ENCODE measurements at places on chromosomes 12 and 14. TPM values are rescaled to one million over a fixed set of nuclear protein-coding genes. Genes with fewer than 3 reads are reported as not detected.

AQP5 gene
- not detected for total RNA-seq

OTOGL gene
- total RNA-seq, result 1.4 TPM

DNA sequence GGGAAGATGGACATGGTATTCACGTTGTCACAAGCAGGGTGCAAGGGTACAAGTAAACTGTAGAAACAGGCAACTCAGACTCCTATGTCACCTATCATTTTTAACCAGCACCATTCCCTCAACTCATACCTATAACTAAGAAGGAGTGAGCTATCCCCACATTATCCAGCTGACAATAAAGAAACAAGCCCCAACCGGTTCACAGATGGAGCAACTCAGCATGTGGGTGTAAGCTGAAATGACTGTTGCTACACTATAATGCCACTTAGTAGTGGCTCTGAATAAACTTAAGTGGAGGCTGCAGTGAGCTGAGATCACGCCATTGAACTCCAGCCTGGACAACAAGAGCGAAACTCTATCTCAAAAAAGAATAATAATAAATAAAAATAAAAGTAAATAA is 829.5 kb upstream of the MDGA2 start:
- no peak for DNase-seq

DNA sequence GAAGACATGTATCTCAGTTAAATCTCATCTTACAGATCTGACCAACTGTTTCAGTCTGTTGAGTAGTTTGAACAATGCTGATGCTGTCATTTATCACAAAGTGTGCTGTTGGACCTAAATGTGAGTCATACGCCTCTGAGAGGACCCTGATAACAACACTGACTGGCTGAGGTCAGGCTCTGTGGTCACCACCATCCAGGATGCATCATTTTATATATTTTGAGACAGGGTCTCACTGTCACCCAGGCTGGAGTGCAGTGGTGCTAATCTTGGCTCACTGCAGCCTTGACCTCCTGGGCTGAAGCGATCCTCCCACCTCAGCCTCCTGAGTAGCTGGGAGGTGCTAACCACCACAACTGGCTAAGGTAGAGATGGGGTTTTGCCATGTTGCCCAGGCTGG is 181.0 kb upstream of the RGS6 start:
- peak; percentile 51 for DNase-seq

DNA sequence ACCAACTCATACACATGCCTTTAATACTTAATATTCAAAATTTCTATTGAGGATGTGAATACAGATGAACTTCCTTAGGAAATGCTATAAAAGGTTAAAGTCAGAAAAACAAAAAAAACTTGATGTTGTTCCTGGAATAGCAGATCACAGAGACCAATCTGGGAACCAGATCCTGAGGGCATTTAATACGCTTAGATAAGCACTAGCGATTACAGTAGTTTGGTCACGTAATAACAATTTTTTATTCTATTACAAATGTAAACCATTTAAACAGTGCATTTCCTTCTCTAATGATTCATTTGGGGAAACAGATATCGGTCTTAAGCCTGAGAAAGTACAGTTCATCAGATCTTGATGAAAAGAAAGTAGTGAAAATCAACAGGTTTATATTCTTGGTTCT is 30.8 kb upstream of the ABCC9 start:
- DNase-seq, result no peak

DNA sequence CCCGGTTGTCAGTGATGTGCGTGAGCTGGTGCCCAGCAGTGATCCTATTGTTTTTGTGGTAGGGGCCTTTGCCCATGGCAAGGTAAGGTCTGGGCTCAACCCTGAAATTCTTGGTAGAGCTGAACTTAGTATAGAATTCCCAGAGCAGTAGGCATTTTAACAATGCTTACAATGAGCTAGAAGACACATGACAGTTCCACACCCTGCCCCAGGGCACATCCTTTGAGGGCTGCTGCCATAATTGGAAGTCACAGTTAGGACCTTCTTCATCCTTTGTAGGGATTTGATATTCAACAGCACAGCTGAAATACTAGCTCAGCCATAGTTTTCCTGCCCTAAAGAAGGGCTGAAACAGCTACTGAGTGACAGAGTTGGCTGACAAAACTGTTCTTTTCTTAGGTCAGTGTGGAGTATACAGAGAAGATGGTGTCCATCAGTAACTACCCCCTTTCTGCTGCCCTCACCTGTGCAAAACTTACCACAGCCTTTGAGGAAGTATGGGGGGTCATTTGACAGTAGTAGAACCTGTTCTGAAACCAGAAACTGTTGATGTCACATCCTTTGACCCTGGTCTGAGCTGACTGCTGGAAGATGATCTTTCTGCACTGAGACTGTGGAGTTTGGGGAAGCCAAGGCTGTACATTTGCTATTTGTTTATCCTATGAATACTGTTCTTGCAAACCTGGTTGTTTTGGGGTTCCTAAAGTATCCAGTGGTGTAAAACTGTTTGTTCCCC is 4.8 kb downstream of the EMG1 start:
- no peak for DNase-seq

- no peak for DNase-seq
Measured at GRCh38 chr12:125564753-125565152, 499.5 kb downstream of the AACS start.

- DNase-seq, result no peak
Measured at GRCh38 chr12:6018265-6018664, 73.2 kb upstream of the ANO2 start.

- no peak for DNase-seq
Measured at GRCh38 chr12:57626921-57627445, 6.0 kb downstream of the B4GALNT1 start.

GRCh38 chr14:61234215-61234916 is 46.8 kb downstream of the TMEM30B start:
- no peak for DNase-seq

- DNase-seq, result no peak
Measured at GRCh38 chr14:94363151-94363624, 25.2 kb downstream of the SERPINA1 start.

DNA sequence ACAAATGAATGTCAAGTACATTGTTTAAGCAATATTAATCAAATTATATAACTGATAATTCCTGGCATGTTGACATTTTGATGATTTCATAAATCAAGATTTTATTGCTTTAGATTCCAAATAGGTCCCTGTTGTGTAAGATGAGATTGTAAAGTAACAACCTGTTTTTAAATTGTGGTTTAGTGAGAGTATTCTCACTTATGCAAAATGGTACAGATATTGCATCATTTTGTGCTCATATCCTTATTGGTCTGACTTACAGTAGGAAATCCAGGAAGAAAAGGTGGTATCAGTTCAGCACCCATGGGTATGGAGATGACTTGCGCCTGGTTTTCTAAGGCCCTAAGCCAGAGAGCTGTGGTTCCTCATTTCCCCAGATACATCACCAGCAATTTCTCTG is 165.5 kb downstream of the KIF21A start:
- DNase-seq, result no peak
